Hindlimb muscle (tissue), 1 donor: ENCODE measurements at places on chromosomes 7 and 10.
A peak's percentile ranks its signal among the peaks of the same experiment; 100 is the strongest.

GRCh38 chr7:22127835-22128527, 182.3 kb upstream of the CDCA7L start:
- DNase-seq, result no peak

DNA sequence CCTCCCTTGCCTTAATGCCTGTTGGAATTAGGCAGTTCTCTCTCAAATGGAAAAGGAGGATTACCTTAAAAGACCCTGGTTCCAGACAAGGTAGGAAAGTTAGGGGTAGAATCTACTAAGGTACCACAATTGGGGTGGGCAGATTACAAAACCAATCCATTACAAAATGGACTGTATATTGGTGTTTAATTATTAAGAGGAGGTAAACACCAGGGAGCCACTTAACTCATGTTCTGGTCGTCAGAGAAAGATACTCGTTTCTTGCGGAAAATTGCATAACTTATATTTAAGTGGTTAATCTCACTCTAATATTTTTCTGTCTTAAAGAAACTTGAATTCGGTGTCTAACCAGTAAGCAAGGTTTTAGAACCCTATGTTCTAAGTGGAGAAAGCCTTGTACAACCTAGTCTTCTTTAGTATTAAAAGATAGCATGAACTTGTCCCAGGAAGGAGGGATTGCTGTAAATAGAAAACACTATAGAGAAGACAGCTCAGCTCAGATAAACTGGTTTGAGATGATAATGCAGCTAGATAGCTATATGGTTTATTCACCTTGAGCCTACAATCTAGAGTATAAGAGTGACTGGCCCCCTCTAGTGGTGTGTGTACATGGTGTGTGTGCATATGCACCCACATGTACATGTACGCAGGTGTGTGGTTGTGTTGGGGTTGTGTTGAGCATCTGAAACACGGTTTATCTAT, 58.0 kb upstream of the STRIP2 start:
- no peak for DNase-seq

- DNase-seq, result no peak
Observed at GRCh38 chr10:78811174-78811573, 257.6 kb upstream of the ZMIZ1 start.

GRCh38 chr7:139059905-139060304, 24.1 kb upstream of the ZC3HAV1L start:
- no peak for DNase-seq

DNA sequence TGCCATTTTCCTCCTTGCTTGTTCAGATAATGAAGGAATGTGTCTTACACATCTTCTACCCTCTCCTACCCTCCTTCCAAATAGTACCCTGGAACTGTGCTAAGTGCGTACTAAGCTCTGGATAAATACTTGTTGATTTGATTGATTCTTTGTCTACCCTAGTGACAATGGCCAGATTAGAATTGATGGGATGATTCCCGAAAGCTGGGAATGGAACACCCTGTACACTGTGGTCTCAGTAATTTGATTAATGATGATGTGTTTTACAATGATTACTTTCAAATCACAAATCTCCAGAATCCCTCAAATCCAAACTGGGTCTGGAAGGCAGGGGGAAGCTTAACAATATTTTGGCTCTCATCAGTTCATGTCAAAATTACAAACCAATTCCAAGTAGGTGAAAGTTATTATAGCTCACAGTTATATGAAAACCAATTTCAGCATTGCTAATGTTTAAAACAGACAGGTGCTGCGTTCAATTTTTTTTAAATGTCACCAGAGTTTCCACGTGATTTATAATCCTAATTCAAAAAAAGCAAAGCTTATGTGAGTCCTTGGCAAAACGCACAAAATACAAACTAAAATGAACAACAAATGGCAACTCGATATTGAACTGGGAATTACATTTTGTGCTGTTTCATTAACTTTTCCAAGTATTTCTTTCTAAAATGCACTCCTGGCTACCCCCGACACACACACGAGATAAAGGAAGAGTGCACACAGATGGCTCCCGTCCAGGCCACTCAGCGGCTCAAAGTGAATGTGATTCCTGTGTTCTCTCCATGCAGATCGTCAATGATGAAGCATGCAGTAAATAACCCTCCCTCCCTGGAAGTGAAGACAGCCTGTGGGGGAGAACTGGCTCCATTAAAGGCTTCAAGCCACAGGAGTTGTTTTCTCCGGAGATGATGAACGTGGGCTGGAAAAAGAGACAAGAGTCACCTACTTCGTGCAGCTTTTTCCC, 21.7 kb upstream of the ADRB1 start:
- DNase-seq, result peak; percentile 76

DNA sequence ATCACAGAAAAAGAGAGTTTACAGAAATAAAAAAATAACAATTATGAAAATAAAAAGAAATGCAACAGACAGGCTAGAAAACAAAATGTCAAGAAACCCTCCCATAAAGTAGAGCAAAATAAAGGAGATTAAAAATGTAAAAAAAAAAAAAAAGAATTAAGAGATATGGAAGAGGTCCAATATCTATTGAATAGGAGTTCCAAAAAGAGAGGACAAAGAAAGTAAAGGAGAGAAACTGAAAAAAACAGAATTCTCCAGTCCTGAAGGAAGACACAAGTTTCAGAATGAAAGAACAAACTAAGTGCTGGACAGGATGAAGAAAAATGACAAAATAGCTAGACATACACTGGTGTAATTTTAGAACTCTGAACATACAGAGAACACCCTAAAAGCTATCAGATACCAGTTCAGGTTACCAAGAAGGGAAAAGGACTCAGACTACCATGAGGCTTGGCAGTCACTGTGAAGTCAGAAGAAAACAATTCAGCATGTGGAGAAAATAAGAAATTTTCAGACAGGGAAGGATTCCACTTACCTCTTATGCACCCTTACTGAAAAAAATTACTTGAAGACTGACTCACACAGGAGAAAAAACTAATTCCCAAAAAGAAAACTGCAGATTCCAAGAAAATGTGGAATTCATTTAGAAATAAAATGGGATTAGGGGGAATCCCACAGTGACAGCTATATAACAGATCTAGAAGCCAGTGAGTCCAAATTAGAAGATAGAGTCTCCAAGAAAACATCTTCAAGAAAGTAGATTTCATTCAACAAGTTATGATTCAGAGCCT, 40.4 kb upstream of the ABLIM1 start:
- DNase-seq, result no peak

DNA sequence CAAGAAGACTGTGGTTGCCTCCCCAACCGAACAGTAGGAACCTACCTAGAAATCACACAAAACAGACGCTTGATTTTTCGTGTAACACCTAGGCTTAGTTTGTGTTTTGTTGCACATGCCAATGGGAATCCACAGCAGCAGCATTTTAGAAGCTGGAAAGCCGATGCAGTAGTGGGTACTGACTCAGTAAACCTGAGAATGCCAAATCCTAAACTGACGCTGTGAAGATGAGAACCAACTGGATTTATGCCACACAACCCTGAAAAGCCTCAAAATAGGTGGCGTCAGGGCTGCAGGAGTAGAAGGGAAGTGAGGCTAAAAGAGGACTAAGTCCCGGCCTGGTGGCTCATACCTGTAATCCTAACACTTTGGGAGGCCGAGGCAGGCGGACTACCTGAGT, 162.5 kb downstream of the REEP3 start:
- DNase-seq, result no peak

DNA sequence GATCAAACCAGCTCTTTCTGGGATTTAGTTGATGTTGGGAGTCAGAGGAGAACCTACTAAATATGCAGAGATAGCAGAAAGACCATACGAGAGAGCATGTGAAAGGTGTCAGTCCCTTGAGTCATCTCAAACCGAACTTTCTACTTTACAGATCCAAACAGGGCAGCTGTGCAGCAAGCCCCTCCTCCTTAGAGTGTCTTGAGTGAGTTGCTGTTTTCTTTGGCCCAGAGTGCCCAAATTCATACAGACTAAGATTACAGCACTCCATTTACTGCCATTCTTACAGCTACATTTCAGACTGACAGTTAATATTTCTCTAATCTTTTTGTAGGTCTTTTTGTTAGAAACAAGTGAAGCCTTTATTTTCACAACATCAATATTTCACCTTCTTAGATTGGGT, 53.4 kb downstream of the NRCAM start:
- no peak for DNase-seq

- no peak for DNase-seq
Observed at GRCh38 chr10:1747590-1748157, 10.3 kb upstream of the ADARB2 start.

- peak; percentile 51 for DNase-seq
Observed at GRCh38 chr7:108860615-108861014, 290.9 kb downstream of the DNAJB9 start.

DNA sequence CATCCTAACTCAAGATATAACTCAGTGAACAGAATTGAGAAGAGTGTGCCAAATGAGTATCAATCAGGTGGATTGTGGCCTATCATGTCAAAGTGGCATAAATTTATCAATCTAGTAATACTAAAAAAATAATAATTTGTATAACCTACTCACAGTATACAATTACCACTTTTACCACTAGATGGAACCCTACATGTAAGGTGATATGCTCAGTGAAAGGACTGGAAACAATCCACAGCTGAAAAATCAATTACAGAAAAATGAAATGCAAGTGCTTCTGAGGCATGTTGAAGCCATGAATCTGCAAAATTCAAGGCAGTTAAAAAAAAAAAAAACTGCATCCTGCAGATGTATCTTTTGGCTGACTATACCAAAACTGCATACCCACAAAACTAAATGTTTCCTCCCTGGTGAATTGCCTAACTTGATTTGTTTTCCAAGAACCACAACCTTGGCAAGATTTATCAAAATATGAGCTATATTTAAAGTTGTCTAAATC, 13.9 kb downstream of the ARHGAP19 start:
- peak; percentile 80 for DNase-seq

DNA sequence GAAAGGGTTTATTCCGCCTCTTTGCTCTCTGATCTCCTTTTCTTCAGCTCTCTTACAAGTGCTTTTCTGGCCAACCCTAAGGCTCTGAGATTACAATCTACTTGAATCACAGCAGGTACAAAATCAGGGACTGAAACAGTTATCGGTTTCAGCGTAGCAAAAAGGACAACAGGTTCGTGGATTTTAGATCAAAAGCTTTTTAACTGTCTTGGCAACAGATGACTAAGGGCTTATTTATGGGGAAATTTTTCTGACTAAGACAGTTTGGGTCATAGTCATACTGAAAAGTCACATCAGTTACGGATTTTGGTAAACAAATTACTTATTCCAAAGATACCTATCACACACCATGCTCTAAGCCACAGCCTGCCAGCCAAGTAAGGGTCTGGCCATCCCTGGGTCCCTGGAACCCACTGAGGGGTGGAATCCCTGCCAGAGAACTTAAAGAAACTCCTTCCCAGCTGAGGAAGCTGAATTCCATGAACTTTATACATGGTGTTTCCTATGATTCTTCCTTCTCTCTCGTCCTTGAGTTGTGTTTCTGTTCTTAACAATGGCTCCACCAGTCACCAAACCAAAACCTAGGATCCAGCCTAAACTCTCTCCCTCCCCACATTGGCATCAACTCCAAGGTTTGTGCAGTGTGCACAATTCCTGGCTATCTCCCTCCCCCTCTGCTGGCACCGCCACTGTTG, 169.3 kb downstream of the FAM107B start:
- no peak for DNase-seq

DNA sequence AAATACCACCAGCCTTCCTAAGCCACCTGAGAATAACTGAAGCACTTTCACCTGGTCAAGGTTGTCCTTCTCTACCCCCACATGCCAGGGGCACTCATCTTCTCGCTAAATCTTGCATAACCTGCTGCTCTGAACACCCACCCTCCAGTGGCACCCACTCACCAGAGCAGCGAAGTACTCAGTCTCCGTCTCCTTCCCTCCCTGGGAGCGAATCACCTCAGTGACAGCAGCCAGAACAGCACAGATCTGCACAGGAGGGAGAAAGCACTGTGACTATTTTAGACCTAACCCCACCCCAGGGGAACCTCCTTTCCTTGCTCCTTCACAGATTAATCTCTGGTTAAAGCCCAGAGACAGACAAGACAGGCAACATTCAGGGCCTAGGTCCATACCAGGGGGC, 5.1 kb downstream of the RRP12 start:
- DNase-seq, result no peak

DNA sequence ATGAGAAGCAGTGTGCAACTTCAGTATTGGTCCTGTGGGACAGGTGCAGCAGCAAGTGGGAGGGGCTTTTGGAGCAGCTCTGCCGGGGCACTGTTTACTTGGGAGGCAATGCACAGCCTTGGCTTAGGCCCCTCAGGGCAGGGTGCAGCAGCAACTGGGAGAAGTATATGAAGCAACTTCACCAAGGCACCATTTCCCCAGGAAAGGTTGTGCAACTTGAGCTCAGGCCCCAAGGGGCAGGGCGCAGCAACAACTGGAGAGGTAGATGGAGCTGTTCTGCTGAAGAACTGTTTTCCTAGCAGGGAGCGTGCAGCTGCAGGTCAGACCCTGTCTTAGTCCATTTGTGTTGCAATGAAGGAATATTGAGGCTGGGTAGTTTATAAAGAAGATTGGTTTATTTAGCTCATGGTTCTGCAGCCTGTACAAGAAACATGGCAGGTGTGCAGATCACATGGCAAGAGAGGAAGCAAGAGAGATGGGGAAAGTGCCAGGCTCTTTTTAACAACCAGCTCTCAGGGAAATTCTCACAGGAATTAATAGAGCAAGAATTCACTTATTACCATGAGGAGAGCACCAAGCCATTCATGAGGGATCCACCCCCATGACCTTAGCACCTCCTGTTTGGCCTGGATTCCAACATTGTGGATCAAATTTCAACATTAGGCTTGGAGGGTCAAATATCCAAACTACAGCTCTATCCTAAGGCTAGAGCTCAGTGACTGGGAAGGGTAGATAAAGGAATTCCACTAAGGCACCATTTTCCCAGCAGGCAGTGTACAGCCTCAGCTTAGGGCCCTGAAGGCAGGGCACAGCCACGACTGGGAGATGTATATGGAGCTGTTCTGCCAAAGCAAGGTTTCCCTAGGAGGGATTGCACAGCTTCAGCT, 10.9 kb downstream of the GPR141 start:
- no peak for DNase-seq

- no peak for DNase-seq
Observed at GRCh38 chr10:113455947-113456346, 96.9 kb upstream of the HABP2 start.

DNA sequence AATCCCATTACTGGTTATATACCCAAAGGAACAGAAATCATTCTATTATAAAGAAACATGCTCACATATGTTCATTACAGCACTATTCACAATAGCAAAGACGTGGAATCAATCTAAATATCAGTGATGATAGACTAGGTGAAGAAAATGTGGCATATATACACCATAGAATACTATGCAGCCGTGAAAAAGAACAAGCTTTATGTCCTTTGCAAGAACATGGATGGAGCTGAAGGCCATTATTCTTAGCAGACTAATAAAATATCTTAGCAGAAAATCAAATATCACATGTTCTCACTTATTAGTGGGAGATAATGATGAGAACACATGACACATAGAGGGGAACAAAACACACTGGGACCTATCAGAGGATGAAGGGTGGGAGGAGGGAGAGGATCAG, 38.8 kb downstream of the CAPZA2 start:
- no peak for DNase-seq
